ENCODE measurements at places on chromosomes 6 and 20.

GRCh38 chr6:130760006-130760405 is 67.2 kb upstream of the SMLR1 start:
- DNase-seq, result no peak

- no peak for DNase-seq
Observed at GRCh38 chr6:166904101-166904746, 52.1 kb downstream of the RNASET2 start.

DNA sequence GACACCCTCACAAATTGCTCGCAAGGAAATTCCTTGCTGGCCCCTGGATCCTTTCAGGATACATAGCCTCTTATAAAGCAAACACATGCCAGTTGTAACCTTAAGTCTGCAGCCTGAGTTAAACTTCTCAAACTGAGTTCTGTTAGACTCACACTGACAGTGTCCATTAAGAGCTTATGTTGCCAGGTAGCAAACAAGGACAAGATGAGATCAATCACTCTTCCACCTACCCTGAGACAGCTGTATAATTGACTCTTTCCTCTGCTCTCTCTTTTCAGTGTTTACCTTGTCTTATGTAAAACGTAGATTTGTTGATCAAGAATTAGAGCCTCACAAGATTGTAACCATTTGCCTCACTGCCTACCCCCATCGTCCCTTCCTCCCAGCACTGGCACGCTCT is 359.8 kb downstream of the EPM2A start:
- no peak for DNase-seq

DNA sequence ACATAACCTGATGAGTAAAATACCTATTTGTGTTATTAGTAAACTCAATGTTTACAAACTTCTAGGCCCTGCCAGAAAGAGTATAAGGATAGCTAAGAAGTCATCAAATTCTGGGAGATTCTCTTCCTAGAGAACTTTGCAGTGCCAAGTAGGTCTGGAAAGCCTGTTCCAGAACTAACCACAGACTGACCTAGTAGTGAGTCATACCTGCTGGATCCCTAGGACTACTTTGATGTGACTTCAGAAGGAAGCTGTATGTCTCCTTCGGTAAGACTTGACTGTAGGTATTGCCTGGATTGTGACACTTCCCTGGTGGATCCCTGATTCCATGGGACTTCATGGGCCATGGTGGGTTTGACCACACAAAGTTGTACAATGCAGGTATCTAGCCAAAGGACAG is 131.7 kb downstream of the DNAH8 start:
- DNase-seq, result no peak

DNA sequence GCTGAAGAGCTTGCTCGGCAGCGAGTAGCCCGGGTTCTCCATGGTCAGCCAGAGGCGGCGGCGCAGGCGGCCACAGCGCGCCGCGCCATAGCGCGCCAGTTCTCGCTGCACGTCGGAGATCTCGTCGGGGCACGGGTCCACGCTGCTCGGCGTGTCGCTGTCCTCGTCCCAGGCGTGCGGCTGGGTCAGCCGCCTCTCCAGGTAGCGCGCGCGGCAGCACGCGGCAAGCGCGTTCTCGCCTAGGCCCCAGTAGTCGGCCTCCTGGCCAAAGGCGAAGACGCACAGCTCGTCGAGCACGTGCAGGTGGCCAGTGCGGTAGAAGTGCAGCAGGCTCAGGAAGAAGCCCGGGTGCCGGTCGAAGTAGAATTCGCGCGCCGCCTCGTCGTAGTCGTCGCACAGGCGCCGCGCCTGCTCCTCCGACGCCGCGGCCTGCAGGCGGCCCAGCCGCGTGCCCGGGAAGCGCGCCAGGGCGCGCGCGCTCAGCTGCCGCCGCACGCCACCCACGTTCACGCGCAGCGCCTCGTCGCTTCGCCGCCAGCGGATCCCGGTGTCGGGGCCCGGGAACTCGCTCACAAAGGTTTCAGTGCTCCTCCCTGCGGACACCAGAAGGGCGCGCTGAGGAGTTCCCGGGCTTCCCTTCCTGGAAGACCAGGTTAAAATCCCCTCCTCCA is 2.7 kb downstream of the KCNS1 start:
- DNase-seq, result no peak

- DNase-seq, result no peak
Observed at GRCh38 chr20:1792274-1792673, 102.9 kb upstream of the SIRPA start.

DNA sequence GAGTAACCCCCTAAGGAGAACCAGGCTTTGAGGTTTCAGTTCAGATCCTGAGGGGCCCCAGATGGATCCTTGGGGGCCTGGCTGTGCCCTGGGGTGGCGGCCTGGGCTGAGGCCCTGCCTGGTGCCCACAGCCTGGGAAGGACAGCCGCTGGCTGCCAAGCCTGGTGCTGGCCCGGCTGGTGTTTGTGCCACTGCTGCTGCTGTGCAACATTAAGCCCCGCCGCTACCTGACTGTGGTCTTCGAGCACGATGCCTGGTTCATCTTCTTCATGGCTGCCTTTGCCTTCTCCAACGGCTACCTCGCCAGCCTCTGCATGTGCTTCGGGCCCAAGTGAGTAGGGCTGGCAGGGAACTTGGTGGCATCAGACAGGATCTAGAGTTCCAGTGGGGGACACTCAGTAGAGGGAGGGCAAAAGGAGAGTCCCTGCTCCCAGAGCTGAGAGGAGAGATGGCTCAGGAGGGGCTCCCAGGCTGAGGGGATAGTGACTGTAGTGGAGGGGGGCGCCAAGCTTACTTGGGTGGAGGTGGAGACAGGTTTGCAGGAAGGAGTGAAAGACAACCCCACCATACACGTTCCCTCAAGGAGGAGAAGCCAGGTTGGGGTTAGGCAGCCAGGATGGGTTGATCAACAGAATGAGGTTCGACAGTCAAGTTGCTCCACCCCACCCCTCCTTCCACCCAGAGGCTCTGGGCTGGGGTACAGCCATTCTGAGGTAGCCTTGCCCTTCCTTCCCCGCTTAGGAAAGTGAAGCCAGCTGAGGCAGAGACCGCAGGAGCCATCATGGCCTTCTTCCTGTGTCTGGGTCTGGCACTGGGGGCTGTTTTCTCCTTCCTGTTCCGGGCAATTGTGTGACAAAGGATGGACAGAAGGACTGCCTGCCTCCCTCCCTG is 9.5 kb downstream of the SLC29A1 start:
- no peak for DNase-seq

DNA sequence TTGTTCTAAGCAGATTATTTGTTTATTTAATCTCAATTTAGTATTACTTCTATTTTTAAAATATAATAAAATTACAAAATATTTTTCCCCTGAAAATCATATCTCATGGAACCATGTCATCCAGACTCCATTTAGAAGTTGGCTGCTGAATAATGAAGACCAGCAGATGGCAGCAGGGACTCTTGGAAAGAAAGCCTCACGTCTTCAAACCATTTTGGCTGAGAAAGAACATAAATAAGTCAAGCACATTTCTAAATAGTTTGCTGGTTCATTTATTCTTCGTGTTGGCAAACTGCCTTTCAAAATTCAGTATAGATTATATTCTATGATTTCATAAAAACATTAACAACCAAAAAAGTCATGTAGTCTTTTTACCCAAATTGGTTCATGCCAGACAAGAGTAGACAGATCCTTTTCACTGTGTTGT is 71.7 kb downstream of the RCAN2 start:
- DNase-seq, result peak; percentile 62

DNA sequence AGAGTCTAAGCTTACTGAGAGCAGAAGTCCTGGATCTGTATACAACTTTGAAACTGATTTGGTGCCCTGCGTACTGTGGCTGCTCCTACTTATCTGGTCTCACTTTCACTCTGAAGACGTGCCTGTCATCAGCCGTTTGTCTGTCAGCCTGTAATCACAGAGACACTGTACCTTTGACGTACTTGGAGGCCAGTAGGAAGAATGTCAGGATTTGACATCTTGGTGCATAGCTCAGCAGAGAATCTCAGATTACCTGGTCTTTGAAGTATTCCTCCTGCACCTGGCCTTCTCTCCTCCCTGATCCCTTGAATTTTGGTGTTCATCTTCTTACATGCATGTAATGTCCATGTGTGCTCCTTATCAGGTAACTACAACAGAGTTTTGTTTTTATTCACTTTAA is 37.7 kb downstream of the DSE start:
- no peak for DNase-seq

- no peak for DNase-seq
Observed at GRCh38 chr6:40585651-40586269, 1.4 kb downstream of the LRFN2 start.

GRCh38 chr6:40888456-40888990 is 150.5 kb downstream of the UNC5CL start:
- DNase-seq, result no peak

DNA sequence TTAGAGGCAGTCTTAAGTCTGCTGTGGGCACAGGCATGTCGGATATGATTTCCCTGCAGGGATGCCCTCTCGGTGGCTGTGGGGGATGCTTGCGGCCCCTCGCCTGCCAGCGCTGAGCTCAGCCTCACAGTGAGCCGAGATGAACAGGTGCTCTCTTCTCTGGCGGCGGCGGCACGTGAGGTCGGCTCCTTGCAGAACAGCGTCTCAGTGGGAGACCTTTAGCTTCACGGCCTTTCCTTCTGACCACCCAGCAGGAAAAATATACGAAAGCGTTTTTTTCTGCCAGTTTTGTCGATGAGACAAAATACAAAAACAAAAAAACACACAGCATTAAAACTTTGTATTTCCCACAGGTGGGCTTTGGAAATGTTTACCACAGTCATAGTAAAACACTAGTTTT is 23.6 kb downstream of the FOXA2 start:
- peak; percentile 25 for DNase-seq

GRCh38 chr6:7445885-7446461 is 56.4 kb downstream of the RIOK1 start:
- no peak for DNase-seq

DNA sequence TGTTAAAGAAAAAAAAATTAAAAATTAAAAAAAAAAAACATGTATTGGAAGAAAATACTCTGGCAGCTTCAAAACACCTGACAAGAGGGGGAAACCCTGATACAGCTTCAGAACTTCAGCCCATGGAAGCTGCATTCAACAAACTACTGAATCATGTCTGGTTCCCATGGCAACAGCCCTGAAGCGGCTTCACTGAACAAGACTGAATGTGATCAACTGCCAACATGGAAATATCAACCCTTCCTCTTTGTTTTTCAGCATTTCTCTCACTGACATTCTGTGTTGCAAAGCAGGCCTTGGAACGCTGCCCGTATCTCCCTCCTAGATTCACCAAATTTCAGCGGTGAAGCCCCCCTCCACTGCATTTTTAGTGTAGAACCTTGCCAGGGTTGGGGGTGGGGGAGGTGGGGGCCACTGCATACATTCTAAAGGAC is 91.3 kb upstream of the SHLD1 start:
- peak; percentile 58 for DNase-seq

DNA sequence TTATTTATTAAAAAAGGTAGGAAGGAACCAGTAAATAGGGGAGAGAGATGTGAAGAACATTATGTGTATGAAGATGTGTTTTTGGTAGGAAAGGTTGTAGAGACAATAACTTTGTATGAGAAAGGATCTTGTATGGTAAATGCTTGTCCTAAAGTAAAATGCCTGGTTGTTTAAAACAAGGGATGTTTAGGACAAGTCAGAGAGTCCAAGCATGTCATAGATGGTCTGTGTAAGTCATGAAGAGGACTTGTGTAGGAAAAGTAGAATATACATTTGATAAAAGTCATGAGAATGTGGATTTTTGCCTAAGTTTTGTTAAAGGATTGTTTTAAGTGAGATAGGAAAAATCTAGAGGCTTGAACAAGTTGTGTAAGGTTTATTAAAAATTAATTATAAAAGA is 325.1 kb downstream of the CDH26 start:
- DNase-seq, result no peak

DNA sequence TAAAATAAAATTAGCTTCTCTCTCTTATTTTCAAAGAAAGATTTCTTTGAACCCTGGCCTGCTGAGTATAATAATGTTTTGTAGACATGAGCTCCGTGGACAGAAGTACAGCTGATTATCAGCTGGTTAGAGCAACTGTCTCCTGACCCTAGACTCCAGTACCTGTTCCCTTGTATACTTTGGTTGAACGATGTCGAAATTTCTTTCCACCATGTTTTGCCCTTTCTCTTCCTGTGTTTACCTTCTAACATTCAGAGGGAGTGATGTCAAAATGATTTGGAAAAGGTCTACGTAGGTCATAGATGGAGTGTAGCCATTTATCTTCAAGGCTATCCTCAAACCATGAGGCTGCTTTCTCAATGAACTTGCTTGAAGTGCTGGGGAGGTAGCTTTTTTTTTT is 16.8 kb upstream of the ADTRP start:
- DNase-seq, result no peak

Data from ureter (tissue), 1 donor.